ENCODE measurements at places on chromosomes 2 and 18.

DNA sequence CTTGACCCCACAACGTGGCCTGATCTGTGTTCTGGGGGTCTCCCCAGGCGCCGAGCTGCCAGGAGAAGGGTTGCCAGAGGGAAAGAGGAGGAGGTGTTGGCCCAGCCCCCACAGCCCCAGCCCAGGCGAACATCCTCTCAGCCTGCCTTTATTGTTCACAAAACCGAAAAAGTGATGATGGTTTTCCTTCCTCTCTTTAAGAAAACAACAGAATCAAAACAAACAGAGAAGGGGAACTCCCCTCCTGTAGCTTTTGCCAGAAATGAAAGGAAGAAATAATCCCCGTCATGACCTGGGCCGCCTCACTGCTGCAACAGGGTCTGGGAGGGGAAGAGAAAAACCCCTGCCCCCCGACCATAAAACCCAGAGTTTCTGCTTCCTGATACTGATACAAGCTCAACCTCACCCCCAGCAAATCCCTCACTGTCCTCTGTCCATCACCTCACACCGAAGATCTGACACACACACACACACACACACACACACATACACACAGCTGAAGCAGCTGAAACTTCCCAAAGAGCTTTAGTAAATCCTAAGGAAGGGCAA is 52.0 kb downstream of the ZFP36L2 start:
- peak; percentile 62 for DNase-seq

GRCh38 chr2:70062270-70062669 is 25.0 kb upstream of the PCBP1 start:
- no peak for DNase-seq

- DNase-seq = no peak
Observed at GRCh38 chr18:58231930-58232329, 187.9 kb downstream of the NEDD4L start.

- DNase-seq = no peak
Observed at GRCh38 chr2:196143730-196144131, 27.6 kb downstream of the STK17B start.

GRCh38 chr2:101112772-101113157 is 38.4 kb downstream of the TBC1D8 start:
- DNase-seq = no peak

DNA sequence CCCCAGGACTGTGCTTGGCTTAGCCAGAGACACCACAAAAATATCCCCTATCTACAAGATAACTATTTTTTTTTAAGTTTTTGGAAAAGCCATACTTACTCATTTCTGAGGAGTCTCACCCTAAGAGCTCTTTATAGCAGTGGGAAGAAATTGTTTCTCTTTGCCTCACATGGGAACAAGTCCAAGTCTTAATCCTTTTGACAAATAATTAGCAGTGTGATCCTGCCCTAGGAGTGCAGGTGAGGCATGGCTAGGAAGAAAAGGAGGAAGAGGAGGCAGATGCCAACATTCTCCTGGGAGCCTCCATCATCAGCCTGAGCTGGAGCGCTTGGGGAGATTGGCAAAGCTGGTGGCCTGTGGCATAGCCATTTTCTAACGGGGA is 115.6 kb downstream of the STPG4 start:
- no peak for DNase-seq

GRCh38 chr18:13566941-13567746 is 159.2 kb downstream of the FAM210A start:
- DNase-seq = no peak

Data from activated gamma-delta T cell (primary cell).